Activated CD8-positive, alpha-beta memory T cell treated with anti-CD3 and anti-CD28 coated beads for 48 hours (primary cell): ENCODE measurements at places on chromosomes 5 and 9.

- no peak for DNase-seq
These were observed 27.2 kb downstream of the AHRR start for GRCh38 chr5:348726-349125.

DNA sequence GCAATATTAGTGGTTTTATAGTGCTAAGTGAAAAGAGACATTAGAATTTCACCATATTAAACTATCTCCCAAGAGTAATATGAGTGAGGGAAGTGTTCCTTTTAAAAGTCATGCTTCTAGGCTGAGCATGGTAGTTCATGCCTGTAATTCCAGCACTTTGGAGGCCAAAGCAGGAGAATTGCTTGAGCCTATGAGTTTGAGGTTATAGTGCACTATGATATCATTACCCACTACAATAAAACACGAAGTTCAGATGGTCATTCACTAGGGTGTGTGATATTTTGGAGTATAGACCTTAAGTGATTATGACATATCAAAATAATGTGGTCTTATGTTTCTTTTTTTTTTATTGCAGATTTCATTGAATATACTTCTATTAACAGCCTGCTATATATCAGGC is 6.7 kb downstream of the KIF2A start:
- no peak for DNase-seq

GRCh38 chr9:79652598-79652997 is 80.8 kb downstream of the TLE4 start:
- no peak for DNase-seq

DNA sequence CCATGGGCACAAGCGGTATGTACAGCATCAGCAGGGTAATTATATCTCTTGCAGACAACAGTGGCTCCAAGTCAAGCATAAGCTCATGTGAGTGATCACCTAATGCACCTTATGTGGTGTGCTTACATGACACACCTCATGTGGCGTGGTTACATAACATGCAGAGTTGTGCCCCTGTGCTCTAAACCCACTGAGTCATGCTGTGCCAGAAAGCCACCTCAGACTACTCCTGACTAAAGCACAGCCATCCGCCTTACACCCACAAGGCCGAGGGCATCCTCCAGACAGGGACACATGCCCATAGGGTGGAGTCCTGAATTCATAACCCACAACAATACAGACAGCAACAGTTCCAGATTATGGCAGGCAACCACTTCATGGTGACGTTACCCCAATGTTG is 163.7 kb upstream of the SLC30A5 start:
- DNase-seq, result no peak

- no peak for DNase-seq
These were observed 1417.0 kb upstream of the ACO1 start for GRCh38 chr9:30967476-30967875.

DNA sequence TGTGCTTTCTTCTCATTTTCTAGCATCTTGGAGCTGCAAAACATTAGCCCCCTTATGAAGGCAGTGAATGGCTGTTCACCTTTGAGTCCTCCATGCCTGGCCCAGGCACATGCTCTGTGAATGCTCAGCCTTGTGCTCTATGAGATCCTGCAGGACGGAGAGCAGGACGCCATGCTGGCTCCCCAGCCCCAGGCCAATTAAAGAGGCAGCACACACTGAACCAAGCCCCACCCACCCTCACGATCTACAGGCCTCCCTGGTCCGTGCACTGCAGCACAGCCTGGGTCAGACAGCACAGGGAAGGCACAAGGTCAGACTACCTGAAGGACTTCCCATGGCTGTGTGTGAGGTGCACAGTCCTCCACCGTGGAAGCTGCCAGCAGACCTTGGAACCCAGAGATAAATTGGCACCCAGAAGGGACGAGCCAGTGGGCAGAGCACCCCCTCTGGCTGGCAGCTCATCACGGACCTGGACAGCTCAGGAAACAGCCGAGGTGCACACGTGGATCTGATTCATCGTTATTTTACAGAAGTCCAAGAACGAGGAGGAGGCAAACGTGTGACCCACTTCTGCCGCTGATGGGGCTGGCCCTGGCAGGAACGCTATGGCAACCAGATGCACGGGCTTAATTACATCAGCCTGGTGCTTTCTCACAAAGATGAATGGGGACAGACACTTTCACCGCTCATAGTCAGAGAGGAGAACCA is 59.5 kb downstream of the OLFM1 start:
- DNase-seq, result no peak

- no peak for DNase-seq
These were observed 416.8 kb downstream of the IRX2 start for GRCh38 chr5:2334719-2335118.

DNA sequence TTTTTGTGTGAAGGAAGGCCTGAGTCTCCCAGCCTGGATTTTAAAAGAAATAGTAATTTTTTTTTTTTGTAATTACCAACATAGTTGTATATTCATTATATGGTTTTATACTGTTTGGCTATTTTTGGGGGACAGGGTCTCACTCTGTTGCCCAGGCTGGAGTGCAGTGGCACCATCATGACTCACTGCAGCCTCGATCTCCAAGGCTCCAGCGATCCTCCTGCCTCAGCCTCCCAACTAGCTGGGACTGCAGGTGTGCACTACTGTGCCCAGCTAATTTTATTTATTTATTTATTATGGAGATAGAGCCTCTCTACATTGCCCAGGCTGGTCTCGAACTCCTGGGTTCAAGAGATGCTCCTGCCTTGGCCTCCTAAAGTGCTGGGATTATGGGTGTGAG is 5.1 kb downstream of the LRRC8A start:
- DNase-seq, result no peak

DNA sequence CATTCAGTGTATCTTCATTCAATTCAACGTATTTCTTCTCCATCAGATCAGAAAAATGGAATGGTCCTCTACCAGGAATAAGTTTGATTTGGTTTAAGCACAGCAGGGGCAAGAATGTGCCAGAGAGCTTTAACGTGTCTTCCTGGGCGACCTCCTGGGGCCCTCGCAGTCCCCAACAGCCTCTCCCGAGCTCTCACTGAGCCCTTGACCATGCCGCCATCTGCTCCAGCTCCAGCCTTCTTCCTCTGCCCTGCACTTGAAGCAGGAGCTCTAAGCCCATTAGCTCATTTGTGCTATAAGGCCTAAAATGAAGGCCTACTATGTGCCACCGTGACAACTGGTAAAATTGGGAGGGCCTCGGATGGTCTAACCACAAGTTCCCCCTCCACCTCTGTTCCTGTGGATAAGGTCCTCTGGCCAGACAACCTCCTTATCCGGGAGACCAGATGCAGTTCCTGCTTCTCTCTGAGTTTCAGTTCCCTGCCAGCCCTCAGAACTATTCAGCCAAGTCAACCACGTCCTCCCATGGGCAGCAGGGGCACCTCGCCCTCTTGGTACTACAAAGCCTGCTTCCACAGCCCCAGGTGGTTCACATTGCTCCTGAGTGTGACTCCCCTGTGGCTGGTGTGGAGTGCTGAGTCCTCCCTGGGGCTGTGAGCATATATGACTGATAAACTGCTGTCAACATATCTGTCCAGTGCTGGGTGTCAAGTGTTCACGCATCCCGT is 35.8 kb downstream of the C5orf15 start:
- DNase-seq, result no peak

DNA sequence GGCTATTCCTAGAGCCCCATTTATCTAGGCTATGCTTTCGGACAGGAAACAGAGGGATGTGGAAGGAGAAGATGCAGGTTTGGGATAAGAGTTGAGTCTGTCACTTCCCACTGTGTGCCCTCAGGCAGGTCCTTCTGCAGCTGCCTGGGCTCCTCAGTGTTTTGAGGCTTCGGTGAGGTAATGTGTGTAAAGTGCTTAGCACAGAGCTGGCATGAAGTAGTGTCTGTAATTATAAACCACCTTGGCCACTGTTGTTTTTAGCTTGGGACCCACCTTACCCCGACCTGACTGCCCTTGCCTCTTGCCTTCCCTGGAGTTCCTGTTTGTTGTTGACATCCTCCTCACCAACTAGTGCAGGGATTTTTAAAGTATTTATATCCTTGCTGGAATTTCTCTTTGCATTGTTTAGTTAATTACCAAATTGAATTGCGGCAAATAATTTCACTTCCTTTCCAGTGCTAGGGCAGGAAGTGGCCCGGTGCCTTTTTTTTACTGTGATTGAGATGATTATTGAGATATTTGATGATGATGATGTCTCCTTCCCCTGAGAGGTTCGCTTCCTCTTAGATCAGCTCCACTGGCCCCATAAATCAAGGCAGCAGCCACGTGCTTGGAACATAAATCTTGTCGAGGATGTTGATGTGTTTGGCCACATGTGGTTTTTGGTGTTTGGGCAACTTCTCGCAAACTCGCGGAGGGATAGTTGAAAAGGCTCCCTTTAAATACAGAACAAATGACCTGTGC is 38.3 kb upstream of the DAB2IP start:
- DNase-seq, result no peak

- no peak for DNase-seq
These were observed 22.8 kb downstream of the URM1 start for GRCh38 chr9:128393970-128394369.

DNA sequence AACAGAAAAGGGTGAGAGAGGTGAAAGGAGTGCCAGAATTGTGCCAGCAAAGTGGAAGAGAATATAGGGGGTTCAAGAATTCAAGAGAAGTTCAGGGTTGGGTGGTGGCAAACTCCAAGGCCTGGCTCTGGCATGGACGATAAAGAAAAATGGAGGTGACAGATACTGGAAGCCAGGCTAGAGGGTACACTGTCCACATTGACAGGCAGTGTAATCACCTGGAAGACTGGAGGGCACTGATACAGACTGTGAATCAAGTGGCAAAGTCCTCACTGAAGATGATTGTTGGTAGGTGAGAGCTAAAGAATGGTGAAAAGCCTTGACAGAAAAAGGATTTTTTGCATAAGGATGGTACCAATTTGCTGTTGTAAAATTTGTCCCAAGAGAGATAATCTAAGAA is 7.1 kb downstream of the SAR1B start:
- DNase-seq, result no peak

DNA sequence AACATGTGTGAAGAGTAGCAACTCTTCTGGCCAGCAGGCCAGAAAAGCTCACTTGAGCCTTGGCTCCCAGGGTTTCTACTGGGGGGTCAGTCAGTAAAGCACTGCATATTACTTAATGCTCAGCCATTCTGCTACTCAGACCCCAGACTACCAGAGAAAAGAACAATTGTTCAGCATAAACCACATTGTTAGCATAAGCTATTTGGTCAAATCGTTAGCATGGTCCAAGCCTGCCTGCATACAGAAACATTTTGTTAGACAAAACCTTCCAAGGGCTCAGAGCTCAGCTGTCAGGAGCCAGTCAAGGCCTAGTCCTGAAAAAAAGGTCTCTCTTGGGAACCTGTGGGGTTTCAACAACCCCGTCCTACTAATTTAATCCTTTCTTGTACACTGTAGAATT is 449.3 kb downstream of the PRR16 start:
- no peak for DNase-seq

GRCh38 chr9:134040176-134040565 is 14.9 kb downstream of the BRD3OS start:
- DNase-seq, result no peak

- no peak for DNase-seq
These were observed 108.2 kb upstream of the VCAN start for GRCh38 chr5:83363111-83363885.

DNA sequence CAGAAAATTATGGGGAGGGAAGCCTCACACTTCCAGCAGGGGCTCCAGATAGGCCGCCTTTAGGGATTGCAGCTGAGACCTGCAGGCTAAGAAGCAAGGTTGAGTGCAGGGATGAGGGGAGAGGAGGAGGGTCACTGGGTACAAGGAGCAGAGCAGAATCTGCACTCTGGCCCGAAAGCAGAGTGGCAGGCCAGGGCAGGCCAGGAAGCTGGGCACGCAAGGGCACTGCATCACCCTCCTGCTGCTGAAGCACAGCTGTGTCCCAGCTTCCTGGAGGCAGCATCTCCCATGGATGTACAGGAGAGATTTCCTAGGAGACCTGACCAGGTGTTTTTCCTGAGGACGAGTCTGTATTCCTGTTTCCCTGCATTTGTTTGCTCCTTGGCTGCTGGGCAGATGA is 92.1 kb downstream of the SYK start:
- no peak for DNase-seq

DNA sequence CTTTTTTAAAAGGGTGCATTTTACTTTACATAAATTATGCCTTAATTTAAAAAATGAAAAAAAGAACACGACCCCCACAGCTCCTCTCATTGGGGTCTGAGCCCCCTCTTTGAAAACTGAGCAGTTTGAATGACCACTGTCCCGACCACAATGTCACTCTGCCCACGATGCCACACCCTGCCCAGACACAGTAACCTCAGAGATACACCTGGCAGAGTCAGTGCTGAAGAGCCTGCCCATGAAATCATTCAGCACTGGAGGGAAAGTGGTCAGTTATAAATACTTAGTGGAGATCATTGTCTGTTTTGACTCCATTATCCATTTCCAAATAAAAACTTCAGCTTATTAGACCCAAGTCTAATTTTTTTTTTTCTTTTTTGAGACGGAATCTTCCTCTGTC is 49.3 kb downstream of the DNAJC21 start:
- DNase-seq, result no peak

- no peak for DNase-seq
These were observed 30.0 kb downstream of the GOLM1 start for GRCh38 chr9:86069206-86069869.

DNA sequence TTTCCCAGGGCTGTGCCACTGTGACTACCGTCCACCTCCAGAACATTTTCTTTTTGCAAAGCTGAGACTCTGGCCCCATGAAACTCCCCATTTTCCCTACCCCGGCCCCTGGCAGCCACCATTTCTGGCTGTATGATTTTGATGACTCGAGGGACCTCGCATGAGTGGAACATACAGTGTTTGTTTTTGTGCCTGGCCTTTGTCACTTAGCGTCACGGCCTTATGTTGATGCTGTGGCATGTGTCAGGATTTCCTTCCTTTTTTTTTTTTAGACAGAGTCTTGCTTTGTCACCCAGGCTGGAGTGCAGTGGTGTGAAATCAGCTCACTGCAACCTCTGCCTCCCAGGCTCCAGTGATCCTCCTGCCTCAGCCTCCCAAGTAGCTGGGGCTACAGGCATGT is 42.7 kb downstream of the ASS1 start:
- DNase-seq, result no peak

DNA sequence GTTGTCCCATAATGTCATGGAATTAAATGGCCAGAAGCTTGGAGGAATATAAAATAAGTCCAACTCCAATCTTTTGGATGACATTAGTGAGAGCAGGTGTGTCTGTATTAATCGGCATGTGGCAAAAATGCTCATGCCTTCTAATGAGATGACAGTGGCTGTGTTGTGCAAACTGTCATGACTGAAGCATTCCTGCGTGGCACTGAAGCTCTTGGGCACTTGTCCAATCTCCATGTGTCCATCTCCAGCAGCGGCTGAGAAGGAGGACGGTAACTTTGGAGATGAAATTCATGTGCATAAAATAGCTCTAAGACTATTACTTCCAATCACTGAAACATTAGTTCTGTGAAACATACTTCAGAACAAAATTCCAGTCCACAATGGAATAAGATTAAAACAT is 697.5 kb upstream of the GRAMD2B start:
- no peak for DNase-seq

- DNase-seq, result no peak
These were observed 163.3 kb upstream of the DAPK1 start for GRCh38 chr9:87334366-87334765.

GRCh38 chr5:149418910-149419531 is 39.9 kb upstream of the IL17B start:
- DNase-seq, result no peak
